ENCODE measurements at places on chromosomes 6 and 20. TPM values are rescaled to one million over a fixed set of nuclear protein-coding genes. Genes with fewer than 3 reads are reported as not detected.

CDK5RAP1 gene
- total RNA-seq: 24.4 TPM

SLC17A3 gene
- total RNA-seq: 5.6 TPM

IDH3B gene
- total RNA-seq: 72.9 TPM

CCN5 gene
- total RNA-seq: 0.10 TPM

CEP43 gene
- total RNA-seq: 33.9 TPM

RAD21L1 gene
- total RNA-seq: not detected

COL10A1 gene
- total RNA-seq: not detected

PDE10A gene
- total RNA-seq: 52.1 TPM

ENPP1 gene
- 3.8 TPM for total RNA-seq

MYLK2 gene
- not detected for total RNA-seq

AVP gene
- not detected for total RNA-seq
